Right lobe of liver (tissue), 6 donors: ENCODE measurements at places on chromosomes 7 and 10. TPM values are rescaled to one million over a fixed set of nuclear protein-coding genes. Genes with fewer than 3 reads are reported as not detected.

Gene ARL4A
- 17.4 TPM for total RNA-seq

Gene MACROH2A2
- total RNA-seq: 4.9 TPM

Gene IFIT1B
- not detected for total RNA-seq

Gene SPDYE2
- total RNA-seq: not detected

Gene GPR26
- total RNA-seq: not detected

Gene NPSR1
- total RNA-seq: not detected

Gene LRRN3
- 0.19 TPM for total RNA-seq

Gene PPIF
- total RNA-seq: 53.7 TPM

Gene ZCWPW1
- 3.0 TPM for total RNA-seq

Gene BUD23
- 28.9 TPM for total RNA-seq

Gene DNAJC12
- 23.1 TPM for total RNA-seq

Gene ETV1
- 8.2 TPM for total RNA-seq

Gene ZNF680
- 11.2 TPM for total RNA-seq

Gene C7orf25
- total RNA-seq: 3.6 TPM

Gene GIMAP5
- total RNA-seq: 2.9 TPM

Gene PPA1
- 133 TPM for total RNA-seq

Gene MBL2
- total RNA-seq: 173 TPM

Gene AKR1D1
- total RNA-seq: 43.8 TPM

Gene CFAP70
- 0.98 TPM for total RNA-seq

Gene SPDYE8
- total RNA-seq: not detected

Gene CRCP
- 23.2 TPM for total RNA-seq

Gene GLI3
- total RNA-seq: 0.75 TPM

Gene PSPH
- total RNA-seq: 5.3 TPM

Gene TAS2R3
- 0.32 TPM for total RNA-seq

Gene CYP3A5
- 507 TPM for total RNA-seq

Gene ASAH2
- 1.7 TPM for total RNA-seq

Gene RBP3
- not detected for total RNA-seq

Gene RARRES2
- 630 TPM for total RNA-seq

Gene OR6V1
- total RNA-seq: not detected

Gene PALD1
- 1.2 TPM for total RNA-seq

Gene TSPAN13
- total RNA-seq: 21.8 TPM

Gene TMEM225B
- not detected for total RNA-seq

Gene DOCK1
- total RNA-seq: 13.8 TPM

Gene ASB4
- total RNA-seq: not detected
